ENCODE measurements at places on chromosomes 5 and 9.

- no peak for DNase-seq
Observed at GRCh38 chr9:87863882-87864465, 18.7 kb upstream of the SPATA31E1 start.

DNA sequence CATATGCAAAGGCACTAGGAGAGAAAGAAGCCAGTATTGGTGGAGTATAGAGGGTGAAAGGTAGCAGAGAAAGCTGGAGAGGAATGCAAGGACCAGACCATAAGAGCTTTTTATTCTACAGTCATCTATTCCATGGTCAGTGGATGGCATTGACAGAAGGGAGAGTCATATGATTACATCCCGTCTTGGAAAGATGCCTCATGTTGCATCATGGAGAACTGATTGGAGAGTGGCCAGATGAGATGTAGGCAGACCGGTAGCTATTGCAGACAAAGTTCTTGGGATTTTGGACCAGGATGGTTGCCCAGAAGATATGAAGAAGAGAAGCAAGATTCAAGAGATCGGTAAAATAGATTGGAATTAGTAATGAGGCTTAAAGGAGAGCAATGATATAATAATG is 260.7 kb downstream of the CHSY3 start:
- DNase-seq: no peak

DNA sequence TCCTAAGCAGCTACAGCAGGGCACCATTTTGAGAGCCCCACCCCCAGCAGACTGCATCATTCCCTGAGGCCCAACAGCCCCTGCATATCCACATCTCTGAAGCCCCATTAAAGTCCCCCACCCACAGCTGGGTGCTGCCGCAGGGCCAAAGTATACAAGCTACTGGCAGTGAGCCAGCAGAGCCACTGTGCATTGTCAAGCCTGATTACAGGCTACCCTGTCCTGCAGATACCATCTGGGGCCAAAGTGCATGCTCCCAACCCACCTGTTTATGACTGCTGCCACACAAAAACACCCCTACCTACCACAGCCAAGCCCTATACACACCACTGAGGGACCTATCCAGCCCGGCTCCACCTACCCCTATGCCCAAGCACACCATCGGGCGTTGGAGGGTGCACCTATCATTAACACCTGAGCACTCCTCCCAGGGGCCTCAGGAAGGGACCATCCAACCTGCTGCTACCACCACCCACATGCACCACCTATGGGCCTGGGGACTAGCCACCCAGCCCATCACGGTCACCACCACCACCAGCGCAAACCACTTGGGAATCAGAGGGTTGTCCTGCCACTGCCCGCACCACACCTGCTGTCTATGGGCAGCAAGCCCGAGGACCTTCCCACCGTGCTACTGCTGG is 105.0 kb downstream of the PLPP1 start:
- peak; percentile 40 for DNase-seq

GRCh38 chr9:93460689-93461413 is 7.5 kb upstream of the FAM120AOS start:
- no peak for DNase-seq

DNA sequence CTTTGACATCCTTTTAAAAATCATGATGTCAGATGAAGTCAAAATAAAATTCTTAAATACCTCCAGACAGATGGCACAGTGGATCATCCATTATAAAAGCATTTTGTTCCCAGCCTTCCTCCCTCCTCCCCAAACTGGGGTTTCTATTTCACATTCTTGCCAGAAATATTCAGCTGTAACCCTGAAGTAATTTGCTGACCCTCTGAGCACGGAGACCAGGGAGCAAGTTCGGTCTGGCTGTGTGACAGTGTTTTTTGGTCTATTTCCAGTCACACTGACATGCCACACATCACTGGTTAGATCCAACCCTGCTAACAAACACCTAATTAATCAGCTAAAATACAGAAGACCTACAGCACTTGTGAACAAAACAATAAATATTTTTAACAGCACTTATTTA is 126.2 kb upstream of the DMRT1 start:
- DNase-seq: no peak

DNA sequence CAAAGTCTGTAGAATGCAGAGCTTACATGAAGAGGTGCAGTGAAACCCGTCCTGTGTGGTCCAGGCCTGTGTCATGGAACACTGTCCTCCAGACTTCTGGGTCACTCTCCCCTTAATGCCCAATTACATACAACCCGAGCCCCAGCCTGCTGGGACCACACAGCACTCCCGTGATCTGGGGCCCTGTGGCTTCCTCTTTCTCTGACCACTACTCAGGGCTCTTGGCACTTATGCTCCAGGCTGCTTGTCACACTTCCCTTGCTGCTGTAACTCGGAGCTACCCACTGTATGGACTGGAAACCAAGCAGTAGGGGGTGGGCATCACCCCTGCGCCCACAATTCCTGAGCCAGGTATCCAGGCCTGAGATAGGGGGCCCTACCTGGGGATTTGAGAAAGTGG is 10.3 kb upstream of the IL3 start:
- DNase-seq: peak; percentile 31

- peak; percentile 64 for DNase-seq
Observed at GRCh38 chr9:109012009-109012875, 1.1 kb downstream of the CTNNAL1 start.

GRCh38 chr5:146633323-146633764 is 117.4 kb upstream of the GPR151 start:
- DNase-seq: no peak

GRCh38 chr5:69431424-69432303 is 16.7 kb downstream of the MARVELD2 start:
- no peak for DNase-seq

DNA sequence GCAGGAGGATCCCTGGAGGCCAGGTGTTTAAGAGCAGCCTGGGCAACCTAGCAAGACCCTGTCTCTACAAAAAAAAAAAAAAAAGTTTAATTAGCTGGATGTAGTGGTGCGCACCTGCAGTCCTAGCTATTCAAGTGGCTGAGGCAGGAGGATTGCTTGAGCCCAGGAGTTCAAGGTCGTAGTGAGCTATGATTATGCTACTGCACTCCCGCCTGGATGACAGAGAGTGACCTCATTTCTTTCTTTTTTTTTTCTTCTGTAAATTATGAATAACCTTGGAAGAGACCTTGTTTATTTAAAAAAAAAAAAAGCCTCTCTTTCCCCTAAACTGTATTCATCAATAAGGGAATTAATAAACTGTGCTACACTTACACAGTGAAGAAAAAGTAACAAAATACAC is 43.6 kb upstream of the SLC30A5 start:
- DNase-seq: no peak

DNA sequence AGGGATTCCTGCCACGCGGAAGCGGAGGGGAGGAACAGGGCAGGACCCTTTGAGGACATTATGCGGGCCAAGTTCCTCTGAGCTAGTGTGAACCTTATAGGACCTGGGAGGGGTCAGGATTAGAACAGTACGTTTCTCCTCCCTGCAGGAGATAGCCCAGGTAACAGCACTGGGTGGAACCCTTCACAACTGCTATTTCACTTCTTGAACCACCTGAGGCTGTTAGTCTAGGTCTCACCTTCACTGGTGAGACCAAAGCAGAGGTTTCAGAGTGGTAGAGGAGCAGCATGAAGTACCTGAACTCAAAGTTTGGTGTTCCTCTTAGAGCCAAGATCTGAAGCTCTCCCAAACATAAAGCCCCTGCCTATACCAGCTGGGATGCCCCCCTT is 832 bp downstream of the EIF4EBP3 start:
- DNase-seq: no peak

GRCh38 chr5:112012104-112012503 is 255.1 kb upstream of the NREP start:
- DNase-seq: no peak

Measured in left ventricle myocardium superior (tissue), 1 donor.